ENCODE measurements at places on chromosomes 2 and 18.

GRCh38 chr2:35080231-35080910 lies 1275.2 kb upstream of the CRIM1 start:
- no peak for DNase-seq

DNA sequence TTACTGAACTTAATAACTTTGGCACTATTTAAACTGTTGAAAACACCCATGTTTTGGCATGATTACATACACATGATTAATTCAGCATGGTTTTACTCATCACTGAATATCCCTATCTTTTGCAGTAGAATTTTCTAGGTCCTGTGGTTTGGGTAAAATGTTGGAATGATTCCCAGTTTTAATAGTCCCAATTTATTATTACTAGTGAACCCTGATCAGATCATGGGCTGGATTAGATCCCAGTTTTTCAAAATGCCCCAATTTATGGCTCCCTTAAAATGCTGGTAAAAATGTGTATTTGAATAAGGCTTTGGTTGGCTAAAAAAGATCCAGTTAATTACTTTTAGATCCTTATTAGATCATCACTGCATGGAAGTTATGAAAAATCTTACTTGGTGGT lies 273.6 kb upstream of the NRP2 start:
- no peak for DNase-seq

GRCh38 chr2:180959787-180960186 lies 20.6 kb upstream of the UBE2E3 start:
- DNase-seq: no peak

GRCh38 chr18:60147323-60147722 lies 225.3 kb downstream of the MC4R start:
- DNase-seq: no peak

GRCh38 chr2:174121175-174121574 lies 127.2 kb downstream of the OLA1 start:
- no peak for DNase-seq

- DNase-seq: no peak
Observed at GRCh38 chr2:65055422-65056214, 598 bp upstream of the CEP68 start.

DNA sequence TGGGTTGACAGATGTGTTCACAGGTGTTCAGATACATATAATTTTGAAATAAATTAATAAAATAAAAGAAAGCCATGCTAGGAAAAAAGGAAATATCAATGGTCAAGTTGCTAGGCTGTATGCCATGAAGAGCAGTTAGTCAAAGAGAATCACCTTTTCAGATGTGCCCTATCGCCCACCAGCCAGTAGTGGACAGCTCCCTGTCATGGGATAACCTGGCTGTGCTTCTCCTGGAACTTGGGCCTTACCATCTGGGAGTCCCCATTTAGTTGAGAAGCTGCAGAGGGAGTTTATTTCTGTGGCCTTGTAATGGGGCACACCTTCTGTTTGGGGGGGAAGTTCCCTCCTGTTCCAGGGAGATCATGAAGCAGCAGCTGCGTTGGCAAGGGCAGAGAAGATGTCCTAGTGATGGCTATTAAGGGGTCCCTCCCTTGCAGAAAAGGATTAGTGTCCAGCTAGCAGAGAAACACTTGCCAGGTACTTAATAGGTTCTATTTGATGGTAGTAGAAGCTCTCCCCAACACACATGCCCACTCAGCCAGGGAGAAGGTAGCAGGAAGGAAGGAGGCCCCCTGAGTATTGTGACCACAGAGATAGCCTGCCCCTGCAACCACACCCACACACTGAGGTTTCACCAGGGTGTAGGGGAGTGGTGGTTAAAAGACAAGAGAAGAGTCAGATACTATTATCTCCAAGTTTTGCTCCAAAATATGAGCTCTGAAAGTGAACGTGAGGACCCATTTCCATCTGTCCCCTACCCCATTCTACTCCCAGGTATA lies 117.7 kb downstream of the B3GNT2 start:
- DNase-seq: peak; percentile 47

DNA sequence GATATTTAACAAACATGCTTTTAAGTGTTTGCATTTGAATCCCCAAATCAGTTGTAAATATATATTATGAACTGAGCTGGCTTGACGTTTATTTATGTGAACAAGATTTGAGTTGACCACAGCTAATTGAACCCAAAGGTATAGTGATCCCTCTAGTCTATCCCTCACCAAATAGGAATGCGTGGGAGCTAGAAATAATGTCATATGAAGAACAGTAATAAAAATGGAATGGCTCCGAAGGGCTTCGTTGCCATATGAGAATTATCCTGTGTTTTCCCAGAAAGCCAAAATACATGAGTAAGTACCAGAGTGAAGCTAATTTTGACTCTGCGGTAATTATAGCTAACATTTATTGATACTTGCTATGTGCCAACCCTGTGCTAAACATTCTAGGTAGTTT lies 142.7 kb downstream of the ADCYAP1 start:
- DNase-seq: no peak

DNA sequence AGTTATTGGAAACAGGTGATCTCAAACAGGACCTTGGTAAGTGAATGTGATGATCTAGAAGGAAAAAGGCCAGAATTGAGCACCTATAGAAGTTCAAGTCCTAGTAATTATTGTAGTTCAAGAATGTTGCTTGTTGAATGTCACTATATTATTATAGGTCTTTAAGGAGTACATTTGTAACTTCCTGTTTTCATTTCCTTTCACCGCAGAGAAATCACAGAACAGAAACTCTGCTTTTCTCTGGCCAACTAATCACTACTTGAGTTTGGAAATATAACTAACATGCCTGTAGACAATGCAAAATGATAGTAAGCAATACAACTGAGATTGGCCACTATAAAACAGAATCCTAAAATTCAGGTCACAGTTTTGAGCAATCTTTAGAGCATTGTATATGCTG lies 61.8 kb upstream of the EFEMP1 start:
- DNase-seq: no peak

DNA sequence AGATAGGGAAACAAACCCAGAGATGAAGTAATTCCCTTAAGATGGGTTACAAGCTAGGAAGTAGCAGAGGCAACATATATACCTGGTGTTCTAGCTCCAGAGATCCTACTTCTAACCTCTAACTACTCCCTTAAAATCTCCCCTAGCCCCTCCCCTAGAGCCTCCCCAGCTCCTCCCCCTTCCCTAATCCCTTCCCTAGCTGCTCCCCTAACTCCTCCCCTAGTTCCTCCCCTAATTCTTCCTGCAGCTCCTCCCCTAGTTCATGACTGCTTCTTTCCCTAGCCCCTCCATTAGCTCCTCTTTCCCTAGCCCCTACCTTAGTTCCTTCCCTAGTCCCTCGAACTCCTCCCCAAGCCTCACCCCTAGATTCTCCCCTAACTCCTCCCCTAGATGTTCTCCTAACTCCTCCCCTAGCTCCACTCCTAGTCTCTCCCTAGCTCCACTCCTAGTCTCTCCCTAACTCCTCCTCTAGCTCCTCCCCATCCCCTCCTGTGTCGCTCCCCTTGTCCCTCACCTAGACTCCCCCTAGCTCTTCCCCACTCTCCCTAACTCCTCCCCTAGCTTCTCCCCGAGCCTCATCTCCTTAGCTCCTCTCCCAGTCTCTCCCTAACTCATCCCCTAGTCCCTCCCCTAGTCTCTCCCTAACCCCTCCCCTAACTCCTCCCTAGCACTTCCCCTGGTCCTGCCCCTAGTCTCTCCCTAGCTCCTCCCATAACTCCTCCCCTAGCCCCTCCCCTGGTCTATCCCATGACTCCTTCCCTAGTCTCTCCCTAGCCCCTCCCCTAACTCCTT lies 108.9 kb downstream of the CD226 start:
- peak; percentile 11 for DNase-seq

- no peak for DNase-seq
Observed at GRCh38 chr18:1653873-1654272, 749.2 kb downstream of the ADCYAP1 start.

DNA sequence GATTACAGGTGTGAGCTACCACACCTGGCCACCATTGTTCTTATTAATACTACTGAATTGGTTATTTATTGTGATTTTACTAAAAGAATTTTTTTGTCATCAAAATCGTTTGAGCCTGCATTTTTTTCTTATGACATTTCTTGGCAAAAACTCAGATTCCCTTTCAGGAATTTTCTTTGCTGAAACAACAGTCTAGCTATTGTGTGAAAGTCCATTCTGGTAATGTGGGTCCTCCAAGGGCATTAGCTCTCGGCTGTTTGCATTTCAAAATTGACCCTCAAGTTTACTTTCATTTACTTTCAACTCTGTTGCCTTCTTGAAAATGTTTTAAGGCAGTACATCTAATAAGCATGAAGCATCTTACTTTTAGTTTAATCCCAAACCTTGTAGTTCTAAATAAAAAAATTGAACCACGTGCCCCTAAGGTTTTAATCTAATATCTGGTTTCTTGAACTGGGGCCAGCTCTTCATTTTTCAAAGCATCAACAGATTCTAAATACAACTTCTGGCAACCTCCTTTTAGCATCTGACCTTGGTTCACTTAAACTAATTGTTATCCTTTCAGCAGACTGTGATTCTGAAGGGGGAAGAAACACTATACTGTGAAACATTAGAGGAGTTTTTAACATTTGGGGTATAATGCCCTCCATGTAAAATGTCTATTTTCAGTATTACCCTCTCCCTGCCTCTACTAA lies 325.2 kb upstream of the RAB12 start:
- no peak for DNase-seq

GRCh38 chr18:68150961-68151360 lies 563.9 kb downstream of the TMX3 start:
- DNase-seq: no peak

DNA sequence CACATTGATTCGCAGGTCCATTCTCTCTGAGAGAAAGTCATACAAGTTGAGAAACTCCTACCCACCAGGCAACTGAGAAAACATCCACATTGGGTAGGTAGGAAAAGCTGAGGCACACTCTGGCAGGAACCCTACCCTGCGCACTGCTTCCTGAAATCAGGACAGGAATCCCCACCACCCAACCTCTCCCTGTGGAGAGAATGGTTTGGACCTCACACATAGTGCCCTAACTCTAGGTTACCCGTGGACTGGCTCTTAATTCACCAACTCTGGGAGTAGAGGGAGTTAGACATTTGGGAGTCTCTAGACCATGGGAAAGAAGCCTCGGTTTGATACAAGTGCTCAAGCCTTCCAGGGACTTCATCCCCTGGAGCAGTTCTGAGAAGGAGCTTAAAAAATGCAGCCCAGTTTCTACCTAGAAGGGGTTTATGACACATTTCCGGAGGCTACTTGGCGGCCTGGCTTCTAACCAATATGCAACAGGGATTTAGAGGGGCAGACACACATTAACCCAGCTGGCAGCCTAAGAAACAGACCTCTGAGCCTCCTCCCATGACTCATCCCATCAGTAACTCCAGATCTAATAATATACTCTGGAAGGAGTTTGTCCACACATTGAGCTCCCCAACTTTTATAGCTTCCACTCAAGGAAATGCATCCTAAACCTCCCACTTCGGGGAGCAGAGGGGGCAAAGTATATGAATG lies 136.7 kb downstream of the EML6 start:
- no peak for DNase-seq

GRCh38 chr2:169877398-169877797 lies 50.1 kb downstream of the UBR3 start:
- DNase-seq: no peak

GRCh38 chr18:26502823-26503222 lies 45.5 kb downstream of the KCTD1 start:
- no peak for DNase-seq

GRCh38 chr2:177625744-177626650 lies 233.4 kb downstream of the AGPS start:
- no peak for DNase-seq

DNA sequence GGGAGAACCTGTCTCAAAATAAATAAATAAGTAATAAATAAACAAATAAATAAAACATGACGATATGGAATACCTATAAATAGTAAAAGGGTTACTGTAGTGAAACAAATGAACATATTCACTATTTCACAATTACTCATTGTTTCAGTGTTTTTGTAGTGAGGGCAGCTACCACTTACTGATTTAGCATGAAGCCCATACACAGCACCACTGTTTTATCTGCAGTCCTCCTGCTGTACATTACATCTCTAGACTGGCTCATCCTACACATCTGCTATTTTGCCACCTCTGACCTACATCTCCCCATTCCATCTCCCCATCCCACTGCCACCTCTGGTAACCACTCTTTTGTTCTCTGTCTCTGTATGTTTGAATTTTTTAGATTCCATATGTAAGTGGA lies 332.7 kb upstream of the SMIM21 start:
- no peak for DNase-seq

DNA sequence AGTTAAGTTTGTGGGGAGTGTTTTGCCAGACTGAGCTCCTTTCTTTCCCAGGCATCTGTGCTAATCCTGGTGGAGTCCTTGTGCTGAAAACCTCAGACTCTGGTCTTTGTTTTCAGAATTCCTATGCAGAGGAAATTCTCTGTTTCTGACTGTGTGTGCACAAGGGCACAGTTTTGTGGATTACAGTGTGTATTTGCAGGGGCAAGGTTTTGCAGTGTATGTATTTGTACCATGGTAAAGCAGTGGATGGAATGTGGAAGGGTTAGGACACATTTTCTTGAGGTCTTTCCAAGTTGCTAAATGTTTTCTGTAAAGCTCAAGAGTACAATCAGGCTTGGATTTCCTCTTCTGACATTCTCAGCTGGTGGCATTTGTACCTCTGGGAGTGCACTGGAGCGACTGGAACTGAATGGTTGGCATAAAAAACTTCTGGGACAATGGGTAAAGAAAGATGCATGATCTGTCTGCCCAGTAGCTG lies 139.5 kb upstream of the RND3 start:
- DNase-seq: no peak

- no peak for DNase-seq
Observed at GRCh38 chr2:201058914-201059313, 12.6 kb downstream of the HYCC2 start.

GRCh38 chr2:5453220-5454050 lies 238.7 kb upstream of the SOX11 start:
- no peak for DNase-seq

GRCh38 chr2:40144022-40144421 lies 307.9 kb downstream of the SLC8A1 start:
- no peak for DNase-seq

- DNase-seq: no peak
Observed at GRCh38 chr2:67304300-67304890, 92.7 kb upstream of the ETAA1 start.

DNA sequence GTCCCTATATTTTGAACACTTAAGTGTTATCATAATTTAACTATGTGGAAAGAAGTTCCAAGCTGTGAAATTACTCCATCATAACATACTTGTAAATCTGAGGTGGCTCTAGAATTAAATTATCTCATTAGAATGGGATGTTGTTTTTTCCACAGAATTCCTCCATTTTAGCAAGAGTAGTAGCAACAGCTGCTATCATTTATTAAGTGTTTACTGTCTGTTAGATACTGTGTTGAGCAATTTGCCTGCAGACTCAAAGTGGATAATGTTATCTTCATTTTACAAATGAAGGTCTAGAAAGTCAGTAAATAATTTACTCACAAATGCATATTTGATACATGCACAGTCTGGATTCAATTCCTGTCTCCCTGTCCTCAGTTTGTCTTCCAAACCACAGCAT lies 504.8 kb upstream of the NRP2 start:
- no peak for DNase-seq

- no peak for DNase-seq
Observed at GRCh38 chr2:205540036-205540435, 142.3 kb upstream of the NRP2 start.

GRCh38 chr2:68769586-68770270 lies 35.1 kb downstream of the ARHGAP25 start:
- DNase-seq: peak; percentile 48
